ENCODE measurements at places on chromosomes 12 and 14.

GRCh38 chr14:71355324-71356201, 448.3 kb downstream of the PCNX1 start:
- DNase-seq = peak; percentile 90

- no peak for DNase-seq
These were observed 482 bp upstream of the PSMC1 start for GRCh38 chr14:90255871-90256270.

DNA sequence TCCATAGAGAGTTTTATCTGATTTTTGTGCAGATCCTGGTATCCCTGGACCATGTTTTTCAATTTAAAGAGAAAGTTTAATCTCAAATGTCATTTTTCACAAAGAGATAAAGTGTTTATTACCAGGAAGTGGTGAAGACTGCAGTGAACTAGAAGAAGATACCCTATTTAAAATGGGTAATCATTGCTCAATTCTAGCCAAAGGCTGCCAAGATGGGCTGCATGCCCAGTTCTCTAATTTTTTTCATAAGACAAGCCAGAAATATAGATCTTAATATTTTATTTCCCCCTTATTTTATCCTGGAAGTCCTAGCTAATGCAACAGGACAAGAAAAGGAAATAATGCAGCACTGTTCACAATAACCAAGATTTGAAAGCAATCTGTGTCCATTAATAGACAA, 343.5 kb downstream of the PCNX1 start:
- DNase-seq = no peak

GRCh38 chr14:42229976-42230375, 623.3 kb downstream of the LRFN5 start:
- no peak for DNase-seq

GRCh38 chr12:78797196-78797931, 67.2 kb upstream of the SYT1 start:
- DNase-seq = peak; percentile 24

- no peak for DNase-seq
These were observed 309.7 kb downstream of the BMP4 start for GRCh38 chr14:53646925-53647324.

DNA sequence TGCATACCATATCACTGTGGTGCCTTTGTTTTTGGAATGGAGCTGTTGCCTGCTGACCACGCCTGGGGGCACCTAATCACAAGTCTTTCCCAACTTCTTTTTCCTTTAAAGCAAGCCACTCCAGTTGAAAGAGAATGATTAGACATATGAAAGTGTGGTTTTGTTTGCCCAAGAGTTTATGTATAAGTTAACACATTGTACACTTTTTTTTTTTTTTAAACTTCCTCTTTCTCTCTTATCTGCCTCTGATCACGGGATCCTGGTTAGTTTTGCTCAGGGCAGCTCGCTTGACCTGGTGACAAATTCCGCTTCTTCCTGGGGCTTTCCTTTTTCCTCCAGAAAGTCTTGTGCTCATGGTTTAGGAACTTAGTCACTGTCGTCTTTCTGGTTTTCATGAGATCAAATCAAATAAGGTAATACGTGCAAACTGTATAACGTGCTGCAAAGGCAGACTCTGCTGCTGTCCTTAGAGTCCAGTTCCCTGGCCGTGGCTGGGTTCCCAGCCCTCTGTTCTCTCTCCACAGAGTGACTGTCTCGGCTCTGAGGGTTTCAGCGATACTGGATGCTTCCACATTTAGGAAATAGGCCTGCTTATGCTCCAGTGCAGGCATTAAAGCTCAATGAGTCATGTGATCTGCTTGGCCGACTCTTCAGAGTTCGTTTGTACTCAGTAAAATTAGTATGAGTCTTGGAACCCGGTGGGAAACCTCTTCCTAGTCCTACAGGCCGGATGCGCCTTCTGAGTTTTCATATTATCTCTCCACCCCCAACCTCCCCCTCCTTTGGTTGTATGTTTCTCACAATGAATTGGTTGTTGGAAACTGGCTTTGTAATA, 15.2 kb downstream of the RASSF3 start:
- peak; percentile 69 for DNase-seq

- no peak for DNase-seq
These were observed 15.4 kb upstream of the BCL11B start for GRCh38 chr14:99287269-99287942.

- no peak for DNase-seq
These were observed 53.3 kb downstream of the BICD1 start for GRCh38 chr12:32159925-32160324.

- no peak for DNase-seq
These were observed 34.3 kb downstream of the MYO1H start for GRCh38 chr12:109382031-109382430.

DNA sequence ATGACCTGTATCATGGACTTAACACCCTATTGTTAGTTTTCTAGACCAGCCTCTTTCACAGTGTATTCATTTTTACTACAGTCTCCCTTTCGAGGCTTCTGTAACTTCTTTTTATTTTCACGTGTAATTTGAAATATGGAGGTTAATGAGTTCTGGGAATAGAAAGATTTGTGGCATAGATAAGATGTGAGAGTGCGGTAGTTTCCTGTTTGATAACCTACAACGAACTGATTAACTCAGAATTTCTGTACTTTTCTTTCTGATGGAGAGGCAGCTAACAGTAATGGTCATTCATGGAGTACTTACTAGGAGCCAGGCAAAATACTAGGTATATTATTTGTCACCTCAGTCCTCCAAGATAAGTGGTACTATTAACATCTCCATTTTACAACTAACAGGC, 21.2 kb downstream of the POLR3B start:
- no peak for DNase-seq

GRCh38 chr12:96520767-96521166, 31.4 kb downstream of the CFAP54 start:
- no peak for DNase-seq

- no peak for DNase-seq
These were observed 485.3 kb upstream of the MGAT4C start for GRCh38 chr12:86741531-86741930.

DNA sequence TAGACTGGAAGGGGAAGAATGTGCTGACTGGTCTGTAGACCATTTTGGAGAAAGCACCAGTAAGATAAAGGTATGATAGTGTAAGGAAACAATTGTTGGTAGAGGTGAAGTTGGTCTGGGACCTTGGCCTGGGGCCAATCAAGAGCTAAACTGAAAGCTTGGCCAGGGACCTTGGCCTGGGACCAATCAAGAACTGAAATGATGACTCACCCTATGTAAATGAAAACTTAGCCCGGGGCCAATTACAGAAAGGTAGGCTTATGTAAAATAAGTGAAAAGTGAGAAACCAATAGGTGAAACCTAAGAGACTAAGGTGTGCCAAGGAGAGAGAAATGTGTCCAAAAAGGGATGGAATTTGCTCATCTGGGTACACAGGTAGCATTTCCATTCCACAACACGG, 776.0 kb downstream of the C12orf50 start:
- DNase-seq = no peak

GRCh38 chr12:88998421-88998820, 353.9 kb downstream of the DUSP6 start:
- no peak for DNase-seq

DNA sequence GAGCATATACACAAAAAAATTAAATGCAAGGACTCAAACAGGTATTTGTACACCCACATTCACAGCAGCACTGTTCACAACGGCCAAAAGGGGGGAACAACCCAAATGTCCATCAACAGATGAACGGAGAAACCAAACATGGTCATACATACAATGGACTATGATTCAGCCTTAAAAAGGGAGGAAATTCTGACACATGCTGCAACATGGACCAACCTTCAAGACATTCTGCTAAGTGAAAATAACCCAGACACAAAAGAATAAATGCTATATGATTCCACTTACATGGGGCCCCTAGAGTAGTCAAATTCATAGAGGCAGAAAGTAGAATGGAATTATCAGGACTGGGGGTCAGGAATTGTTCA, 29.5 kb downstream of the ACTN1 start:
- no peak for DNase-seq

GRCh38 chr12:101694986-101695385, 2.5 kb upstream of the CHPT1 start:
- DNase-seq = no peak

- no peak for DNase-seq
These were observed 48.2 kb upstream of the FRMD6 start for GRCh38 chr14:51603495-51603894.

DNA sequence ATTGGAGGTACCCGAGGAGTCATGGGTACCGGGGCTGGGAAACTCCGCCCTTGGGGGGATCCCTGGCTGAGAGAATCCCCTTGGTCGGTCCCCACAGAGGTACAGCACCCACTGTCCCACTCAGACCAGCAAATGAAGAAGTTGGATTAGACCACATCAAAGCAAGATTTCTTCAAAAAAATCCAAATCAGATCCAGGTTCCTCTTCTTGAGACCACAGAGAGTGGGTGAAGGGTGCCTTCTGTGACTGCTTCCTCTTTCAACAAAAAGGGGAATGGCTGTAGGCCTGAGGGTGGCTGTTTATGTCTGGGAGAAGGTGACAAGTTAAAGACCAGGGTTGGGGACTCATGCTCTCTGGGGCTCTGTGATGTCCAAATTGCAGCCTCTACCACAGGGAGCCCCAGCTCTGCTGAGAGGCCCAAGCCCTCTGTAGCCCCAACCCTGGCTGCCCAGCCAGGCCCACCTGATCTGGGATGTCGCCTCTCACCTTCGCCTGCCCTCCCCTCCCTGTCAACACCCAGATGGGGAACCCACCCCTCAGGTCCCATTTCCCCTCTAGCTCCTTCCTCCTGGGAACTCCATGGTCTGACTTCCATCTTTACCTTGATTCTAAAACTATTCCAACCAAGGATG, 50.9 kb downstream of the ZFP36L1 start:
- DNase-seq = no peak

DNA sequence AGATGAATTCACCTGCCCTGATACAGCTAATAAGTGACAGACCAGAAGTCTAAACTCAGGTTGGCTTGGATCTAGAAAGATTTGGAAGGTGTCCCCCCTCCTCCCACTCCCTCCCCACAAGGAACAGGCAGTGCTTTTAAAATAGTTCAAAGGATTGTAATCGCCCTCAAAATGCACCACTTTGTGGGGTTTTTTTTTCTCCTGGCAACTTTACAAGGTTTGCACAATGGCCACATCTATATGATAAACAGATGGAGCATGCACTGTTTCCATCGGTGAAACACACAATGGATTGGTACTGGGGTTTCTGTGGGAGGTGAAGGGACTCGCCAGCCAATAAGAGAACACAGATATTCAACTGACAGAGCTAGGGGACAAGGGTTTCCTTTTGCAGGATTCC, 137.4 kb downstream of the LLPH start:
- DNase-seq = no peak

DNA sequence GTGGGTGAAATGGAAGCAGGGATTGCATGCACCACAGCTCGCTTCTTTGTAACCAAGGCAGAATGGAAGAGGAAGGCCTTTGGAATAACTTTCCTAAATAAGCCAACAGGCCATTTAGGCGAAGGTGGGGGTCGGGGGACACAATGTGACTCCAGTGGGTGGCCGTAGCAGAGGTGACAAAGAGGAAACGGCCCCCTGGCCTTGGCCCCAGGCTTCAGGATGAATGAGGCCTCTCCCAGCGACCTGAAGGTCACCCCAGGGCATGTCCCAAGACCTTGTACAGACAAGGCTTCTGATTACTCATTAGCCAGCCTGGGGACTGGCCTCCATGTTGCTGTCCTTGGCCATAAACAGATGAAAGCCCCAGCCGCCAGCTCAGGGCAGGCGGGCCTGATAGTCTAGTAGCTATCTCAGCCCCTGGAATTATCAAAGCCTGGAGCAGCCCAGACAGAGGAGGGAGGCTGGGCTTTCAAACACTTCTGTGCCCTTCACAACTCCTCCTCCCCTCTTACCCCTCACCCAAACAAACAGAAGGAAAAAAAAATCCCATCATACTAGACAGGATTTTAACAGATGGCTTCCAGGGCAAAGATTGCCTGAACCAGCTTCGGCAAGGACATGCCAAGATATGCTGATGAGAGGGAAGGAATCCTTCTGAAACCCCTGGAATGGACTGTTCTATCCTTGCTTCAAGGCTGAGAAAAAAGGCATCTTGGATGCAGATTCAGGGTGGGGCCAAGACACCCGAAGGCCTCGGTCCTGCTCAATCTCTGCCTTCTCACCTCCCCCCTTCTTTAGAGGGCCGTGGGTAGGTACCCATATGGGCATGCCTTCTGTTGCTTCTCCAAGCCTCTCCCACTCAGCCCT, 142.3 kb upstream of the PARP11 start:
- DNase-seq = no peak

- peak; percentile 1 for DNase-seq
These were observed 31.2 kb downstream of the CCDC59 start for GRCh38 chr12:82326905-82327503.

- DNase-seq = no peak
These were observed 96.2 kb downstream of the DUSP6 start for GRCh38 chr12:89256060-89256459.

GRCh38 chr14:77469067-77469505, 11.2 kb downstream of the AHSA1 start:
- no peak for DNase-seq

DNA sequence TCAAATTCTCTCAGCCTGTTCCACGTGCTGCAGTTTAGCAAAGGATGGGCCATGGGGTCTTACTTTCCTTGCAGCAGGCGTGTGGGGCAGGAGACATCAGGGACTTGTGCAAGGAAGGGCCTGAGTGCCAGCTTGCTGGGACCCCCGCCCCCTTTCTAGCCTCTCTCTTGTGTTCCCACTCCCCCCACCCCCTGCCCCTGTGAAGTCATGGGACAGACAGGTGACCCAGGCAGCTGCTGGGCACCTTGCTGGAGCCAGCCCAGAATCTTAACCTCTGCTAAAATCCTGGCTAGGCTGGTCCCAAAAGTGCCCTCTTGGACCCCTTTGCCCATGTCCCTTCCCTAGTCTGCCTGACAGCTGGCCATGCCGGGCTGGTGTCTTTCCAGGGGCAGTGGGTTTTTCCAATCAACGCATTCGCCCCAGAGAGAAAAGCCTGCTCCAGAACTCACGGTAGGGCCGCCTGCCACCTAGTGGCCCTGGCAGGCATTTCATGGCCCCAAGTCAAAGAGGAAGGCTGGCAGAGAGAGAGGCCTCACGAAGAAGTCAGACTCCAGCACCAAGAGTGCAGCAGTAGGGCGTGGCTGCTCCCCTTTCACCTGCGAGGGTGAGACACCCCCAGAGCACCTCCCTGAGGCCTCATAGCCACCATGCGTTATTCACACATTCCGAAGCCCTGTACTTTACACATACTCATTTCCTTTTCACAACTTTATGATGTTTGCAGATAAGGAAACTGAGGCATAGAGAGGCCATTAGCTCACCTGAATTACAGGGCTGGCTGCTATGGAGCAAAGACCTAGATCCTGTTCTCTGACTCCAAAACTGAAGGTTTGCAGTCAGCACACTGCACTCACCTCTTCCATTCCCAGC, 67.4 kb downstream of the LGMN start:
- DNase-seq = peak; percentile 49

DNA sequence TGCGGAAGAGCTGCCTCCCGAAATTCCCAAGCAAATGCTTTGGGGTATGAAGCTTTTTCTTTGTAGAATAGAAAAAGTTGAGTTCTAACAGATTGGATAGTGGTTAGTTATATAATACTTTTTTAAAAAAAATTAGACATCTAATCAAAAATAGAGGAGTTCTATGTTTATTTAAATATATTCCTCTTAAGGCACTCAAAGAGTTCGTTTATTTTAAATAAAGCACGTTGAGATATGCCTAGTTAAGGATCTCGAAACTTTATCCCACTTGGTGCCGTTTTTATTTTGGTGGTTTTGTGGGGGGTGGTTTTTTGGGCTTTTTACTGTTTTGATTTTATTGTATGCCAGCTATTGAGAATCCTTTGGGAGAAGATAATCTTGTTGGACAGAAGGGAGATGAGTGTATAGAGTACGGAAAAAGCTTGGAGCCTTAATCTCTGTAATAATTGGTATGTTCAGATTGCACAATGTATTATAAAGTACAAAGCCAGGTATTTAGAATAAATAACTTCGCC, 10.7 kb upstream of the SNAPC1 start:
- DNase-seq = no peak

- DNase-seq = no peak
These were observed 917.0 kb downstream of the LRFN5 start for GRCh38 chr14:42523666-42524065.

Data from fibroblast of skin of left quadriceps (primary cell).